ENCODE measurements at places on chromosomes 4 and X.

GRCh38 chr4:125433453-125433852 is 118.7 kb downstream of the FAT4 start:
- no peak for DNase-seq

GRCh38 chr4:44713125-44713524 is 13.2 kb downstream of the GNPDA2 start:
- no peak for DNase-seq

DNA sequence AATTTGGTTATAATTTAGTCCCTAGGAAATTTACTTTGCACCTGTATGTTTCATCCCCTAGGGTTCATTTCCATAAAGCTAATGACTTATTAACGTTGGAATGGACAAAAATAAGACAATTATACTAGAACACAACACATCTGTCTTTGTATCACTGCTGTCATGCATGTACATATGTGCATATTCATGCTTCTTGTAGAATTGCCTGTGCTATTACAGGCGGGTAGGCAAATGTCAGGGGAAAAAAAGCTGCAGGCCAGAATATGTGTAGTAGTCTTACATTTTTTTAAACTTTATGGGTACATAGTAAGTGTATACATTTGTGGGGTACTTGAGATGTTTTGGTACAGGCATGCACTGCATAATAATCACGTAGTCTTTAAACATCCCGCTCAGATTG is 209.6 kb downstream of the NLGN4X start:
- no peak for DNase-seq

DNA sequence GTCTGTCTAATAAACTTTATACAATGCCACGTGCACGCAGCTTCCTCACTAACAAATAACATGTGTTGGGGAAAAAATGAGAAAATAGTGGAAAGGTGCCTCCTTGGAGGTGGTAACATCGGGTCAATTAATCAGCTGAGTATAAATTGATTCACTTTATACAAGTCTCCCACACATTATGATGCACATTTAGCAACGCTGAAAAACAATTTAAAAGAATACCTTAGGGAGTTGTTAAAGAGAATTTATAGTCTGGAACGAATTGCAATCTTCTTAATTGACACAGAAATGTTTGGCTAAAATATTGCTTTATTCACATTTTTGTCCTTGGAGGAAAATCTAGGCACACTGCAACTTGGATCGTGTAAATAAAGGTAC is 84.2 kb downstream of the HPRT1 start:
- DNase-seq = no peak

DNA sequence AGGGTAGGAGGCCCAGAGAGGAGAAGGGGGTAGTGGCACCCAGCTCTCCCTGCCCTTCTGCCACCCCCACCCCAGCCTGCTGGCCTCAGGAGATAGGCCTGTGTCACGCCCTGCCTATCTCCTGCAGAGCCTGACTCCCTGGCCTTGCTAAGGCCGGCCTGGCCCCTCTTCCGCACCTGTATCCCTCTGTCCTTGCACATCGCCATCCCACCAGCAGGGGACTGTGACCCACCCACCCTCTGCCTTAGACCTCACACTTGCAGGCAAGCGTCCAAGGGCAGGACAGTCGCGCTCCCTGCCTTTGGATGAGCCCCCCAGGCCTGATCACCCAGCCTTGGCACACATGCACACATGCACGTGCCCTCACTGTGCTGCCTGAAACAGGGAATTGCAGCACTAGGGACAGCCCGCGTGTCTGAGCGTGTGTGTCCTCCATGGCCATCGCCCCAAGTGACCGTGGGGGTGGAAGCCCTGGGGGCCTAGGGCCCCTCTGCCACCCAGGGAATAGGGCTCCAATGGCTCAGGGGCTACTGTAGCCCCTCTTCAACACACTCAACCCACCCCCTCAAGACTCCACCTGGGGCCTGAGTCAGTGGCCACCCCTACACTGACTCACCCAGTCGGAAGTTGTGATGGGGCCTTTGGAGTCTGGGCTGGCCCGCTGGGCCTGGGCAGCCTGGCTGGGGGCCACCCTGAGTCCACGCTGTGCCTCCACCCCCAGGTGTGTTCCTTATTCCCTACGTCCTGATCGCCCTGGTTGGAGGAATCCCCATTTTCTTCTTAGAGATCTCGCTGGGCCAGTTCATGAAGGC is 2.1 kb downstream of the SLC6A8 start:
- DNase-seq = no peak

DNA sequence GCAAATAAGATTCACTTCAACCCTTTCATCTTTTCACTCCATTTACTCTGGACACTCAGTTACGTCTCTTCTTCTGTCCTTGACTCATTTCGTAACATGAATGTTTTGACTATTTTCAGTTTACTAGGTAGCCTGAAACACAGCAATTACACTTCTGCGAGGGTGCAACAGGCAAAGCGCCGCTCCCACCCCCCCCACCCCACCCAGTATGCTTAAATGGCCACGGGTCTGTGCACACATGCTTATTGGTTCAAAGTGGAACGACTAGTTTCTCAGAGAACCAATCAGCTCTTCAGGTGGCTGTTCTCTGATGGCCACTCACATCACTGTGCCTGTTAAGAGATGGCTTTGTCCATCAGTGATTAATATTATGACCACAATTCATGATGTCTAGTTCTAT is 3.5 kb downstream of the BEND4 start:
- DNase-seq = no peak

GRCh38 chr4:177367336-177367735 is 57.7 kb downstream of the NEIL3 start:
- DNase-seq = no peak

- DNase-seq = no peak
Observed at GRCh38 chrX:106935175-106935574, 15.0 kb downstream of the CLDN2 start.

GRCh38 chrX:79167462-79167861 is 23.0 kb downstream of the GPR174 start:
- DNase-seq = no peak

DNA sequence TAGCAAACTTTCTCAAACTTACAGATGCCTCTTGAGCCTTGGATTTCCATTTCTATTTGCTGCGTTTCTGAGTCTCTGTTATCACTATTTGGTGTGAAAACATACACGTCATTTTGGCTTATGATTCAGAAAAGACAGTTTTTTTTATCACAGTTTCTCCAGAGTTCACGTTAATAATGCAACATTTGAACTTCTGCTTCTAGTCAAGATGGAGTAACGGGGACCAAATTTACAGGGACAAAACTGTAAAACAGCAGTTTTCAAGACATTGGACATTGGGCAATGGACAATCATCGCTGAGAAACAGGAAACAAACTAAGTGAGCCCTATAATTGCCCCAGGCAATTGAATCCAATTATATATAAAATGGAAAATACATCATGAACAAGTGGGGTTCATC is 36.2 kb upstream of the TASL start:
- DNase-seq = no peak

DNA sequence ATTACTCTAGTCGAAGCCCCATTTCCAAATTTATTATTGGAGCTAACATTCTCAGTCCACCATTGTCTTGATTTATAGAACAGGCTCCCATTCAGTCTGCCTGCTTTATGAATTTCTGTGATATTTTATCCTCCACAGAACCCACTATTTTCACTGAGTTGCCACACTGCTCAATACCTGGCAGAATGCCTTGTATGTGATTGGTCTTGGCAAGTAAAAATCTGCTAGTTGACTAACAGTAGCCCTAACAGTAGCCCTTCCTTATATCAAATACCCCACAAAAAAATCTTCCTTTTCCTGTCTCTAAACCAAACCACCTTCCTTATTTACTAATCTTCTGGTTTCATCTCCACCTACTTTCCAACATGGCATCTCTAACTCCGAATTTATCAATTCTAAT is 82.6 kb downstream of the CHM start:
- DNase-seq = no peak

- no peak for DNase-seq
Observed at GRCh38 chrX:39808471-39808917, 289.3 kb downstream of the BCOR start.

DNA sequence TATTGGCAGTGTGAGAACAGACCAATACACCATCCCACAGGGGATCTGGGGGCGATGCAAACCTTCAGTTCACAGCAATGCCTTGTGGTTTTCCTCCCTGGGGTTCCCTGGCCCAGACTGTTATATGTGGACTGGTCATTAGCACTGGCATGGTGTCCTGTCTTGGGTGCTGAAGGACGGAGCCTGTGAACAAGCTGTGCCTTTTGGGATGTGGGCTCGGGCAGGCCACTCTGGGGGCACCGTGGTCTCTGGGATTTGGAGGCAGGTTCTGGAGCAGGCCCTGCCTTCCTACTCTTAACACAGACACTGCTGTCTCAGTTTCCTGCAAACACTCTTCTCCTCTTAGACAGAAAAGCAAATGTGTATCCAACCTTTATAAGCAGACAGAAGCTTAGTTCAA is 93.0 kb upstream of the ADRA2C start:
- DNase-seq = no peak

DNA sequence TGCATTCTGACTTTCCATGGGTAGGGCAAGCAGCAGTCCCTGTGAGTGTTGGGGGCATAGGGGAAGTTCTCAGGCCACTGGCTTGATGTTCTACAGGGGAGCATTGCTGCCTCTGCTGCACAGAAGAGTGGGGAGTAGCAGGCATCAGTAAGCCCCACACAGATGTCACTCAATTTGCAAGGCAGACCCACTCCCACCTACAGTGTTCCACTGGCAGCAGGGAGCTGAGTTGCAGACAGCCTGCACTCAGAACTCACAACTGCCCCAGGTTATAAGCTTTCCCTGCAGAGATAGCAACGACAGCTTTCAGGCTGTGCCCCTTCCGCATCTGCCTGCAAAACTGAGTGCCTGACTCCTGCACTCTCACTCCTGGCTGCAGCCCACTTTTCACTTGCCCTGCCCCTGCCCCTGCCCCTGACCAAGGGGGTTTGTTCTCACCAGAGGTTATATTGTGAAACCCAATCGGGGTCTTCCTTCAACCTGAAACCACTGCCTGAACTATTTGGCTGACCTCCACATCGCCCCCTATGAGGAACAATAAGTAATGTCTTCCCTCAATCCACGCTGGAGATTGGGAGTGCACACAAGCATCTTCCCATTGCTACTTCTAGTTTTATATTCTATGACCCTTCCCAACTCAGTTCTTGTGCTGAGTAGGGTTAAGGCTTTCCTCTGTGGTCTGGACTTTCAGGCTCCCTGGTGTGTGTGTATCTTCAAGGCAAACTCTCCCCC is 227.4 kb upstream of the CXorf51B start:
- DNase-seq = no peak

DNA sequence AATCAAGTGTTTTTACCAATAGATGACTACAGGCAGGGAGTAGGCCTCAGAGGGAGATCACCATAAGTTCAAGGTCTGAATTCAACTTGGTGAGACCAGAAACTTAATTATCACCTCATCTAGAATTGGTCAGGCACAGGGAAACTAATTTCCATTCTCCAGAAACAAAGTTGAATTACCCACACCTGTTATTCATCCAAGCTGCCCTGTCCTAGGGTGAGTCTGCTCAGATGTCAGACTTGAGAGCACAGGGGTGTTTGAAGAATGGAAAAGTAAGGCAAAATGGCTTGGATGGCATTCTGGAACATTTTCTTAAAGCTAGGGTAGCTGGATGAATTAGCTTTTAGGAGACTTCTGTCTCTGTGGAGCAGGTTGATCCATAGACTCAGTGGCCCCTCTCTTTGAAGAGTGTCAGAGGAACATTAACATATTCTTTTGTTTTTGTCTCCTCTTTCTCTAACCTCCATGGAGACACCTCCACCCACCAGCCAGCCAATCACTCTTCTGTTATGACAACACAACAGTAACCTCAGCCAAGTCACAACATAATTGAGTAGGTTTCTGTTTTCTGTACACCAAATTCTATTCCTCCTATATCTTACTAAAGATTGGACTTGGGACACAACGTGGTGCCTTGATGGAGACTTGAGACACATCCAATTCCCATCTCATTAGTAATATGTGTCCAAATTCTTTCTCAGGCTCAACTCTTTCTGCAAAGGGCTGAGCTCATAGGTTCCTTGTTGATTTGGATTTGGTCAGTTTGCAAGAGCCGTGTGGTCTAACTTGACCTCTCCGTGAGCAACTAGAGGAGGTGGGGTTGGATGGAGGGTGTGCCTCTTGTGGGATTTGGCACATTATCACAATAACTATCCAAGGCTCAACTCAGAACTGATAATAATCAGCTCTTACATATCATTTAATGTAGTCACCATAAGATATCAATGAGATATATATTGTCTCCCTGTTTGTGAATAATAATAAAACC is 45.1 kb downstream of the VSIG4 start:
- DNase-seq = no peak

Data from neural crest cell (in vitro differentiated cells).